ENCODE measurements at places on chromosomes 11 and 22. TPM values are rescaled to one million over a fixed set of nuclear protein-coding genes. Genes with fewer than 3 reads are reported as not detected.
A peak's percentile ranks its signal among the peaks of the same experiment; 100 is the strongest.

- no peak for ATAC-seq
These were observed 7.3 kb downstream of the RSF1 start for GRCh38 chr11:77813256-77813655.

Gene OR5T1
- not detected for total RNA-seq

DNA sequence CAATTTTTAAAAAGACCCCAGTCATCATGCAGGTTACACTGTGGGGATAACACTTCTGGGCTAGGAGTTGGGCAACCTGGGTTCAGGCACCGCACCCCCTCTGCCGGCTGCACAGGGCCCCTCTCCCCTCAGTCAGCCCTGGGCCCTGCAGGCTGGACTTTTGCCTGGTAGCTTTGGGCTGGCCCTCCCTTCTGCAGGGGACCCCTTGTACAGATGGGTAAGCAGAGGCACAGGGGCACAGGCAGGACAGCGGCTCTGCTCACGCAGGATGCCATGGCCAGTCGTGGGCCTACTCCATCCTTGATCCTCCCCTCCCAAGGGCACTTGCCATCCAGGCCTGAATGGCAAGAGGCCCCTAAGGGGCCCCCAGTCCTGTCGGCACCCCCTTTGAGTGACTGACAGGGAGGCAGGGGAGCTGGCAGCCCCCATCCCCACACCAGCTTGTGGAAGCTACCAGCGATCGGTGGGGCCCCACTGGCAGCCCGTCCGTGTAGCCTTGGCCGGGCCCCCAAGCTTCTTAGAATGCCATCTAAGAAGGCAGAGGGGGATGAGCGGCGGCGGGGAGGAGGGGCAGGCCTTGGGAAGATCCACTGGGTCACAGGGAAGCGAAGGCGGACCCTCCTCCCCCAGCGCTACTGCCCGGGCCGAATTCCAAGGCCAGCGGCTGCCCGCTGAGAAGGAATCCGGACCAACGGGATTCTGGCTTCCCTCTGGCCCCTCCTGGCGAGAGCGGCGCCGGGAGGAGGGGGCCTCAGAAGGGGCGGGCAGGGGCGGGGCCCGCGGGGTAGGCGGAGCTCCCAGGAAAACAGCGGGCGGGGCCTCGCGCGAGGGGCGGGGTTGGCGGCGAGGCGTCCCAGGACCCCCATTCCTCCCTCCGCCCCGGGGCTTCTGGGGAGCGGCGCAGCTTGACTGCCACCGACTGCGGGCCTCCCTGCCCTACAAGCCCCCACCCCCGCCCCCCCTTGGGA is 6.8 kb upstream of the CHKA start:
- ATAC-seq: peak; percentile 86

GRCh38 chr11:108945341-108945740 is 280.5 kb downstream of the DDX10 start:
- ATAC-seq: no peak

DNA sequence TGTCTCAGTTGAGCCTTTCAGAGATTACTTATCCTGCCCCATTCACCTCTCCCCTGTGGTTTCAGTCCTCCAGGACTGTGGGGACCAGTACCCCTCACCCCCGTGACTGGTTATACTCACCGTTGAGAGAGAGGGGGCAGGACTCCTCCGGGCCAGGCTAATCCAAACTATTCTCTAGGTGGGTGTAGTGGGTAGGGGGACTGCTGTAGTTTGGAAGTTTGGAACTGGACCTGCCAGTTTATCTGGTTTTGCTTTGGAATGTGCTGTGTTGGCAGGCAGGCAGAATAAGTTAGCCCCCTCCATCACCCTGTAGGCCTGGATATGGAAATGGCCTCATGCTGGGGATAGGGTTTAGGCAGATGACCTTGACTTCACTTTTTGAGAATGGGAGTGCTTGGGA is 13.5 kb downstream of the TEAD1 start:
- no peak for ATAC-seq

DNA sequence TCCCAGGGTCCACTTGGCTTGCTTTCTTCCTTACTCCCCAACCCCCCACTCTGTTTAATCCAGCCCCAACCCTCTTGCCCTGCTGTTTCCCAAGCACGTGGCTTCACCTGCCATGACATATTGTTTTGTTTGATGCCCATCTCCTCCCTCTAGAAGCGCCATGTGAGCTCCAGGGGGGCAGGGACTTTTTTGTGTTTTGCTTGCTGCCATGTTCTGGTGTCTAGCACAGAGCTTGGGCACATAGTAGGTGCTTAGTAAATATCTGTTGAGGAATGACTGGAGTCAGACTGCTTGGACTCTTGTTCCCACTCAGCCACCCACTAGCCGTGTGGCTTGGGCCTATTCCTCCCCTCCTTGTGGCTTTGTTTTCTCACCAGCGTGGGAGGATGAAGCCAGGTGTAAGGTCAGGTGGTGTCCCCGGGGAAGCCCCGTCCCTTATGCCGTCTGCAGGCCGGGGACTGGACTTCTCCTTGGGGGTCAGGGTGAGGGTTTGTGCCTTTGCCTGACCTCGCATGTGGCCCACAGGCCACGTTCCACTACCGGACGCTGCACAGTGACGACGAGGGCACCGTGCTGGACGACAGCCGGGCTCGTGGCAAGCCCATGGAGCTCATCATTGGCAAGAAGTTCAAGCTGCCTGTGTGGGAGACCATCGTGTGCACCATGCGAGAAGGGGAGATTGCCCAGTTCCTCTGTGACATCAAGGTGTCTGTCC is 3.8 kb downstream of the AIP start:
- ATAC-seq: no peak

- no peak for ATAC-seq
These were observed 20.8 kb downstream of the MYBPC3 start for GRCh38 chr11:47331454-47332302.

Gene BBOX1
- 4.4 TPM for total RNA-seq

Gene MIAT
- total RNA-seq: 0.19 TPM

- peak; percentile 96 for ATAC-seq
These were observed 490 bp upstream of the BMAL1 start for GRCh38 chr11:13276832-13277767.

- ATAC-seq: no peak
These were observed 3.8 kb upstream of the CYP2D6 start for GRCh38 chr22:42134100-42135020.

DNA sequence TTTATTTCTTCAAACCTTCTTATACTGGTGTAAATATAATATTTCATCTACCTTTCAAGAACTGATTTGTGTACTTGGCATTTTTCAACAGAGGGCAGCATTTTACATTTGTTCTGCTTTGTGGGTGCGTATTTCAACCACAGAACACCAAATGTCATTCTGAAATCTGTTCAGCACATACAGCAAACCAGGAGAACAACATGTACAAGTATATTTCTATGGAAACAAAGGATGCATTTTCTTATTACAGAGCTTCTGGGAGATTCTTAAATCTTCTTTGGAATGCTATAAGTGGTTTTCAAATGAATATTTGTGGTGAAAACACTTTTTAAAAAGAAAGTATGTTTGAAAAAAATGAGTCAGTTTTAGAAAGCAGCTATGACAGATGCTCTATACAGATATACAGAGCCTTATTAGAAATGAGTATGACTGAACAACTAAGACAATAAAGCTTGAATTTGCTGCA is 946.0 kb downstream of the FAM181B start:
- ATAC-seq: no peak

Gene ROBO4
- 17.6 TPM for total RNA-seq

- ATAC-seq: peak; percentile 27
These were observed 9.9 kb upstream of the AIFM3 start for GRCh38 chr22:20957102-20957682.

- ATAC-seq: no peak
These were observed 393.1 kb downstream of the TMEM135 start for GRCh38 chr11:87430821-87431220.

Gene POU2AF3
- 2.2 TPM for total RNA-seq

- no peak for ATAC-seq
These were observed 6.3 kb downstream of the MMP3 start for GRCh38 chr11:102837156-102837555.

- no peak for ATAC-seq
These were observed 15.9 kb downstream of the IL10RA start for GRCh38 chr11:118002010-118002540.

Gene P2RX3
- not detected for total RNA-seq

DNA sequence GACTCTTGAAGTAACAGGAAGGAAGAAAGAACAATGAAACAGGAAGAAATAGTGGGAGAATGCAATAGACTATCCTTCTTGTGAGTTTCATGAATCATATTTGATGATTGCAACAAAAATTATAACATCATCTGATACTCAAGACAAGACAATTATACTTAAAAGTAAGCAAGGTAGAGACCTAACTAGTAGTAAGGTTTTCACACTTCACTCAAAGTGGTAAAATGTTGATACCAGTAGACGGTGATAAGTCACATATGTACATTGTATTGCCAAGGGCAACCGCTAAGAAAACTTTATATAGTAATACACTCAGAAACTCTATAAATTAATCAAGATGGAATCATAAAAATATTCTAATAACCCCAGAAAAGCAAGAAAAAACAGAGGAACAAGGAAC is 107.8 kb downstream of the CYP2R1 start:
- no peak for ATAC-seq

Gene PGA5
- total RNA-seq: not detected

- ATAC-seq: peak; percentile 91
These were observed 61.9 kb downstream of the MED15 start for GRCh38 chr22:20569059-20570058.

GRCh38 chr22:24697172-24697571 is 77.3 kb downstream of the PIWIL3 start:
- no peak for ATAC-seq

Gene PATE4
- not detected for total RNA-seq

GRCh38 chr11:34613552-34614056 is 7.3 kb upstream of the EHF start:
- ATAC-seq: no peak

- no peak for ATAC-seq
These were observed 76.1 kb downstream of the SMCO4 start for GRCh38 chr11:93467054-93467453.

- ATAC-seq: no peak
These were observed 37.3 kb upstream of the ARL14EP start for GRCh38 chr11:30285416-30286121.

Gene OR52H1
- not detected for total RNA-seq

DNA sequence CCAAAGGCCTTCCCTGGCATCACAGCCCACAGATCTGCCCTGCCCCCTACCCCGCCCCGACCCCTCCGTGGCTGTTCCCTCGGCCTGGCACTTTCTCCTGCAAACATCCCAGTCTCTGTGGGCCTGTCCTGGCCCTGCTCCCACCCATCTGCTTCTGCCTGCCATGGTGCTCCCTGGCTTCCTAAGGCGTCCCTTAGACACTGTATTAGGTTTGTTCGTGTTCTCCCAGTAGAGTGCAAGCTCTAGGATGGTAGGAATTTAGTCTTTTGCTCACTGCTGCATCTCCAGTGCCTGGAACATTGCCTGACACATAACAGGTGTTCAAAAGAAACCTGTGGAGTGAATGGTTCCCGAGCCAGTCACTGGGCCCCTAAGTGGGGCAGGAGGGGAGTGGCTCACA is 69.6 kb upstream of the PITPNB start:
- ATAC-seq: no peak

Gene TEX12
- total RNA-seq: not detected

DNA sequence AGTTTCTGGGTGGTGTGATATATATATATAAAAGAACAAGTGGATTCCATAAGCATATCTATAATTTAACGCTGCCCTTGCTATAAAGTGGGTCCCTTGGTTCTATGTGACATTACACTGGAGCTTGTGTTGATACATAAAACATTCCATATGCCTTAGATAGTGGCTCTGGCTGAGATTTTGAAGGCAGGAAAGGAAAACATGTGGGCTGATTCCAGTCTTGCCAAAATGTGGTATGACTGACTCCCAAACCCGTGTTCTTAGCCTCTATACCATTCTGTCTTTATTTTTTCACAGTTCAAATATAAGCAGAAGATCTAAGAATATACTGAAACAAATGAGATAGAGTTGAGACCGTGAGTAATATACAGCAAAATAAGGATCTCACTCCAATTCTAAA is 522.8 kb upstream of the LRRC4C start:
- no peak for ATAC-seq

Gene DEPDC5
- total RNA-seq: 20.1 TPM
